Thymus (tissue), 14 donors: ENCODE measurements at places on chromosomes 3 and 15. TPM values are rescaled to one million over a fixed set of nuclear protein-coding genes. Genes with fewer than 3 reads are reported as not detected.

DNA sequence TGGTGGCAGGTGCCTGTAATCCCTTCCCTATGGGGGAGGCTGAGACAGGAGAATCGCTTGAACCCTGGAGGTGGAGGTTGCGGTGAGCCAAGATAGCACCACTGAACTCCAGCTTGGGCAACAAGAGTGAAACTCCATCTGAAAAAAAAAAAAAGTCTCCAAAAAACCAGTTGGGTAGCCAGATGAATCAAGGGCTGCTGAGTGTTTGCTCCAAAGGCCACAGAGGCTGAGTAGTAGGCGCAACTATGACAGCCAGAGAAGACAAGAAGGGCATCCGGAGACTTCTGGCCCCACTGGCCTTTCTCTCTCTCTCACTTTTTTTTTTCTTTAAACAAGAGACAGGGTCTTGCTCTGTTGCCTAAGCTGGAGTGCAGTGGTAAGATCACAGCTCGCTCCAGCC, 131.8 kb downstream of the SMAD6 start:
- H3K4me1 ChIP-seq = no peaks in the 10 kb centered on the region
- no peaks in the 10 kb centered on the region for H3K27me3 ChIP-seq
- H3K36me3 ChIP-seq = no peaks in the 10 kb centered on the region
- DNase-seq = no peak

TLR9 gene
- total RNA-seq = 0.66 TPM

AP3S2 gene
- 30.3 TPM for total RNA-seq

AADAC gene
- 0.19 TPM for total RNA-seq

- H3K27me3 ChIP-seq = no peaks in the 10 kb centered on the region
- H3K4me3 ChIP-seq = no peak overlapping the region
- no peak for DNase-seq
- no peaks in the 10 kb centered on the region for H3K4me1 ChIP-seq
- no peak overlapping the region for H3K27ac ChIP-seq
- H3K36me3 ChIP-seq = no peaks in the 10 kb centered on the region
Measured at GRCh38 chr15:38886315-38887163, 321.9 kb upstream of the RASGRP1 start.

GASK1A gene
- total RNA-seq = 1.5 TPM

TTLL13 gene
- 0.14 TPM for total RNA-seq

GRCh38 chr15:93141371-93141794, 52.4 kb upstream of the RGMA start:
- no peak overlapping the region for H3K4me3 ChIP-seq
- no peak for DNase-seq
- no peaks in the 10 kb centered on the region for H3K27me3 ChIP-seq
- H3K4me1 ChIP-seq = peaks cover 16% of the 10 kb centered on the region
- no peak overlapping the region for H3K27ac ChIP-seq

SCN11A gene
- total RNA-seq = 0.38 TPM

CCDC14 gene
- 57.3 TPM for total RNA-seq

DNA sequence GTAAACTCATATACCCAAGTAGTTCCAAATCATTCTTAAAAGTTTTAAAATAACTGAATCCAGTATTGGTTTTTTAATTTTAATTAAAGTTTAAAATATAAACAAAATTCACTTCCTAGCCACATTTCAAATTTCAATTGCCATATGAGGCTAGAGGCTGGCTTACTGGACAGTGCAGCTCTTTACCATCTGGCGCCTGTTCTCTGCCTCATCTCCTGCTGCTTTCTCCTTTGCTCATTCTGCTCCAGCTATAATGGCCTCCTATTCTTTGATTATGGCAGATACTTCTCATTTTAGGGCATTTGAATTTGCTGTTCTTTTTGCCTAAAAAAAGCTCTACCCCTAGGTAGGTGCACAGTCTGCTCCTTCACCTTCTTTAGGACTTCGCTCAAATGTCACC, 19.1 kb downstream of the ARMC8 start:
- no peak overlapping the region for H3K4me3 ChIP-seq
- H3K36me3 ChIP-seq = no peaks in the 10 kb centered on the region
- H3K4me1 ChIP-seq = peaks cover 5% of the 10 kb centered on the region
- H3K27ac ChIP-seq = no peak overlapping the region

CMTM6 gene
- total RNA-seq = 56.2 TPM

ARGFX gene
- total RNA-seq = not detected

- no peaks in the 10 kb centered on the region for H3K27me3 ChIP-seq
- H3K27ac ChIP-seq = no peak overlapping the region
- no peaks in the 10 kb centered on the region for H3K4me1 ChIP-seq
- DNase-seq = no peak
Measured at GRCh38 chr15:34914317-34914716, 55.2 kb downstream of the AQR start.

FBLN2 gene
- 15.3 TPM for total RNA-seq

DNA sequence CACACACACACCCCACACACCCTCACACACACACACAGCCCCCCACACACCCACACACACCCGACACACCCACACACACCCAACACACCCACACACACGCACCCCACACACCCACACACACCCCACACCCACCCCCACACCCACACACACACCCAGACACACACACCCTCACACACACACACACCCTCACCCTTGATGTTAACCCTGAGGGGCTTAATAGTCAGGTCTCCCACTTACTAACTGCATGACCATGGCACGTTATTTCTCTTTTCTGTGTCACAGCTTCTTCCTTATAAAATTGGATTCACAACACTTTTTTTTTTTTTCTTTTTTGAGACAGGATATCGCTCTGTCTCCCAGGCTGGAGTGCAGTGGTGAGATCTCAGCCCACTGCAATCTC, 2.8 kb downstream of the GRM2 start:
- no peaks in the 10 kb centered on the region for H3K36me3 ChIP-seq
- H3K27me3 ChIP-seq = no peaks in the 10 kb centered on the region
- no peak for DNase-seq
- no peak overlapping the region for H3K27ac ChIP-seq

GRCh38 chr3:14201940-14202684, 23.5 kb downstream of the LSM3 start:
- peaks cover 24% of the 10 kb centered on the region for H3K36me3 ChIP-seq
- no peak overlapping the region for H3K4me3 ChIP-seq
- no peak for DNase-seq
- H3K27ac ChIP-seq = no peak overlapping the region
- peaks cover 4% of the 10 kb centered on the region for H3K4me1 ChIP-seq
